PC-9 (cell line): ENCODE measurements at places on chromosomes 16 and 17. TPM values are rescaled to one million over a fixed set of nuclear protein-coding genes. Genes with fewer than 3 reads are reported as not detected.

Gene LGALS9B
- total RNA-seq: 6.5 and 9.8 TPM in 2 replicates

DNA sequence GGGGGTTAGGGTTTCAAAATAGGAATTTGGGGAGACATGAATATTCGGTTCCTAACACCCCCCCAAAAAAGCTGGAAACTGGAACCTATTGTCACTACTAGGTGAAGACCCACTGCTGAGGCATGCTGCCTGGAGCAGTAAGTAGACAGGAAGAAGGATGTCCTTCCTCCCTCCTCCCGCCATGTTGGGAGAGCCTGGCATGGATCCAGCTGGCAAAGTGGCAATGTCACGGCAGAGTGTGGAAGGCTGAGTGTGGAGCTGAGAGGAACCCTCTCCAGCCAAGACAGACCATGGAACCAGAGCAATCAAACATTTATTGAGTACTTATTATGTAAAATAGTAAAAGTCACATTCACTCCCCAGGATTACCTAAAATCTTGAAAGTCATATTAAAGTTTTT lies 49.0 kb downstream of the CCDC182 start:
- H3K4me3 ChIP-seq: no peak overlapping the region
- H3K27ac ChIP-seq: no peak overlapping the region
- H3K4me1 ChIP-seq: no peaks in the 10 kb centered on the region
- no peaks in the 10 kb centered on the region for H3K36me3 ChIP-seq

GRCh38 chr17:71360301-71360700 lies 760.5 kb upstream of the SOX9 start:
- H3K36me3 ChIP-seq: no peaks in the 10 kb centered on the region
- no peak overlapping the region for H3K27ac ChIP-seq
- H3K4me1 ChIP-seq: no peaks in the 10 kb centered on the region
- H3K4me3 ChIP-seq: no peak overlapping the region
- no peaks in the 10 kb centered on the region for H3K27me3 ChIP-seq
- DNase-seq: no peak

DNA sequence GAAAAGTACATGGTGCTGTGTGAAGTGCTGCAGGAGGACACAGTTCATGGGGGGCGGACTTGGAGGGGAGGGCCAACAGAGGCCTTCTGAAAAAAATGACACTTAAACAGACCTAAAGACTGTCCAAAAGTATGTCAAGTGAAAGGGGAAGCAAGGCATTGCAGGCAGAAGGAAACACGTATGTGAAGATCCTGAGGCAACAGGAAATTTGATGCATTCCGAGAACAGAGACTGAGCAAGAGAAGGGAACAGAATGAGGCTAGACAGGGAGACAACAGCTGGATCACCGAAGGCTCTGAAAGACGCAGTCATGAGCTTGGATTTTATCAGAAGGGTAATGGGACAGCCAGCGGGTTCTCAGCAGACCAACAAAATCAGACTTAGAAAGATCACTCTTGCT lies 1.1 kb downstream of the IFT20 start:
- DNase-seq: no peak
- no peaks in the 10 kb centered on the region for H3K27me3 ChIP-seq
- H3K36me3 ChIP-seq: 0 out of 2 replicates have a peak, but pooled peaks cover 7% of the 10 kb centered on the region

GRCh38 chr16:67199808-67200198 lies 872 bp downstream of the ELMO3 start:
- DNase-seq: no peak
- H3K4me1 ChIP-seq: peaks cover 39% of the 10 kb centered on the region
- H3K36me3 ChIP-seq: peaks cover 20% of the 10 kb centered on the region; the same call in 1 of the 2 replicates
- H3K27ac ChIP-seq: no peak overlapping the region
- H3K27me3 ChIP-seq: no peaks in the 10 kb centered on the region

Gene ZFHX3
- 20.5 and 23.1 TPM in 2 replicates for total RNA-seq

DNA sequence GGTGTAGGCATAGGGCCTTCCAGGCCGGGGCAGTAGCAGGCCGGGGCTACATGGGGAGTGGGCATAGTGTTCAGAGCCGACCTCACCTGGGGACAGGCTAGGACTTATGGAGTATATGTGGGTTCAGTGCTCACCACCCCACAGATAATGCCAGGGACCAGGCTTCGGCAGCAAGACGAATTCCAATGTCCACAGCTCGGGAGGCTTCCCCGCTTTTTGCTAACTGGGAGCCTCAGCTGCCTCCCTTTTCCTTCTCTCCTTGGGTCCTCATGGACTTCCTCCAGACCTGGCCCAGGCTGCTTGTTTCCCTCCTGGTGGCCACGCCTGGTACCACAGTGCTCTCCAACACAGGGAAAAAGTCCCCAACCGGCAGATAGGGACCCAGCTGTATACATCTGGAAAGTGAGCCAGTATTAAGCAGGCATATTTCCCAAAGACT lies 20.1 kb upstream of the SLC46A1 start:
- H3K27me3 ChIP-seq: no peaks in the 10 kb centered on the region
- no peak overlapping the region for H3K27ac ChIP-seq
- no peaks in the 10 kb centered on the region for H3K36me3 ChIP-seq
- H3K4me3 ChIP-seq: no peak overlapping the region

GRCh38 chr16:80507538-80507937 lies 33.3 kb upstream of the DYNLRB2 start:
- H3K4me1 ChIP-seq: no peaks in the 10 kb centered on the region
- no peaks in the 10 kb centered on the region for H3K36me3 ChIP-seq
- no peak overlapping the region for H3K27ac ChIP-seq
- no peak for DNase-seq
- H3K27me3 ChIP-seq: peaks cover 17% of the 10 kb centered on the region
- no peak overlapping the region for H3K4me3 ChIP-seq

GRCh38 chr17:44144966-44145739 lies 3.4 kb downstream of the HROB start:
- no peaks in the 10 kb centered on the region; the same call in 1 of the 2 replicates for H3K36me3 ChIP-seq
- no peaks in the 10 kb centered on the region for H3K27me3 ChIP-seq
- no peak overlapping the region for H3K4me3 ChIP-seq
- H3K4me1 ChIP-seq: peaks cover 13% of the 10 kb centered on the region

Gene PVALEF
- total RNA-seq: not detected in 2 replicates

- no peak overlapping the region for H3K27ac ChIP-seq
- H3K36me3 ChIP-seq: no peaks in the 10 kb centered on the region
- H3K27me3 ChIP-seq: no peaks in the 10 kb centered on the region
These were observed 35.3 kb upstream of the TBC1D3K start for GRCh38 chr17:37888881-37889280.

GRCh38 chr16:2964475-2965336 lies 631 bp downstream of the KREMEN2 start:
- DNase-seq: peak; percentile 66
- no peak overlapping the region for H3K27ac ChIP-seq

DNA sequence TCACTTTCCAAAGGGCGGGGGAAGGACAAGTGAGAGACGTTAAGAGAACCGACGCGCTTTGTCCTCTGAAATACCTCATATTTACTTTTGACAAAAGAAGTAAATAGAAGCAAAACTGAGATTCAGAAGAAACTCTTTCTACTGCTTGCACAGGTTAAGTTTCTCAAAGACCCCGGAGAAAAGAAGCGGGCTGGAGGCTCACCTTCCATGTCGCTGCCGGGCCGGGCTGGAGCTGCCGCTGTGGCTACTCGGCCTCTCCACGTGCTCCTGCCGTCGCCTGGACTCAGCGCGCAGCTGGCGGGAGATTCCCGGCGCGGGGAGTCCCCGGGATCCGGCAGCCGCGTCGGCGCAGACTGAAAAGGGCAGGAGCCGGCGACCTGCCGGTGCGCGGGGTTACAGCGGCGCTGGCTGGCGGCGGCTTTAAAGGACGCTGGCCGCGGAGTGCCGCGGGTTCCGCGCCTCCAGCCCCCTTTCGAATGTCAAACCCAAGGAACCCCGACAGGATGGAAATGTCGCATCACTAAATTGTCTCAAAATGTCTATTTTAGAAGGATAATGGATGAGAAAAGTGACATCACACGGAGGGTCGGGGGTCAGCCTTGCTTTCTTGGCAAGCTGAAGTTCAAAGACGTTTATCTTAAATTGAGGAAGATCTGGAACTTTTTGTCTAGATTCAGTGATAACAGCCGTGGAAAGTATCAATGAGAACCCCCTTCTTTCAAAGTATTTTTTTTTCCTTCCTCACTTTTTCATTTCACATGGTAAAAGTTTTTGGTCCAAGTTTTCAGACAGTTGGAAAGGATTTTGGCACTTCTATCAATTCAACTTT lies at the start of gene IKZF3:
Gene IKZF3, minus strand, starts transcription at position 395 of the 829 bp plus-strand sequence. Its CDS starts 186 bp downstream, at position 209.
- H3K27me3 ChIP-seq: peaks cover 27% of the 10 kb centered on the region
- peaks cover 4% of the 10 kb centered on the region; the same call in 1 of the 2 replicates for H3K4me1 ChIP-seq
- no peak within 1 kb of the TSS for H3K27ac ChIP-seq
- no peaks in the 10 kb centered on the region for H3K36me3 ChIP-seq

Gene PSMC3IP
- 10.2 and 13.4 TPM in 2 replicates for total RNA-seq

GRCh38 chr16:64449506-64449905 lies 672.4 kb downstream of the CDH11 start:
- H3K27me3 ChIP-seq: no peaks in the 10 kb centered on the region
- H3K27ac ChIP-seq: no peak overlapping the region
- DNase-seq: no peak

Gene PYY
- not detected in 2 replicates for total RNA-seq

GRCh38 chr16:14486520-14487303 lies 143.3 kb downstream of the PARN start:
- no peaks in the 10 kb centered on the region for H3K36me3 ChIP-seq
- no peaks in the 10 kb centered on the region for H3K27me3 ChIP-seq
- peak; percentile 79 for DNase-seq

DNA sequence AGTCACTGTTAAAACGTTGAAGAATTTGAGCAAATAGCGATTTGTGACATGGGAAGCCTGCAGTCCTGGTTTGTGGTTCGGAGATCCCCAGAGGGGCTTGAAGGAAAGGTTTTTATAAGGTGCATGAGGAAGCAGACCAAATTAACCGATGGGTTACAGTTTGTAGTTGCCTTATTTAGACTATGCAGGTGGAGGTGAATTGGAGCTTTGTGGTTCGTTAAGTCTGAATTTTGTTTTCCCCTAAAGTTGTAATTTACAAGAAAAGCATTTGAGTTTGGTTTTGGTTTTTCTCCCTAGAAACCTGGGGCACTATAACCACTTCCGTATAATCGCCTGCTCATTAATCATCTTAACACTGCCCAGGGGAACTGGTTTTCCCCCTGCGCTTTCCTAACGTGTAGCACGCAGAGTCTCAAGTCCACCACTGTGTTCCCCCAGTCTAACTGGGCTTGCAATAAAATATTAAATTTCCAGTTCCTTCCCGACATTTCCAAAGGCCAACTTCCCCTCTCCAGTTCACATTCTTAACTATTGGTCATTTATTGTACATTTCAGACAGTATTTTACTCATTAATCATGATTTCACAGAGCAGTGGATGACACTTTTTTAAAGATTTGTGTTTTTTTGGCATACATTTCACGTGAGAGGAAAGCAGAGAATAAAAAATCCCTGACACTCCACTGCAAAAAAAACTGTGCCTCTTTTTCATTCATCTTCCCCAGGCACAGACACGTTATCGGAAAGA lies 932 bp downstream of the ZNF267 start:
- H3K4me3 ChIP-seq: peak overlapping the region; percentile 85
- peak; percentile 71 for DNase-seq
- H3K27me3 ChIP-seq: no peaks in the 10 kb centered on the region
- H3K4me1 ChIP-seq: peaks cover 25% of the 10 kb centered on the region
- peaks cover 44% of the 10 kb centered on the region for H3K36me3 ChIP-seq
- peak overlapping the region; percentile 67 for H3K27ac ChIP-seq

DNA sequence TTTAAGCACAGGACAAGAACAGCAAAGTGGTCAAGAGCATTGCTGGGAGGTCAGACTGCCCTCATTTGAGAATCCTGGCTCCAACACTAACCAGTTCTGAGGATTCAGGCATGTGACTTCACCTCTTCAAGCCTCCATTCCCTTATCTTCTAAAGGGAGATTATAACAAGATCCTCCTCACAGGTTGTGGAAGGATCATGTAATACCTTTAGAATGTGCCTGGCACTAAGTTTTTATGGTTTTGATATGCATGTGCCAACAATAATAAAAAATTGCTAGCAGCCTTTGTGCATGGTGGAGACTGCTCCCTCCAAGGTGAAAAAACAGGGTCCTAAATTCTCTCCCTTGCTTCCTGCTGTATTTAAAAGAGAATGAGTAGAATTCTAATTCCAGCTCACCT lies 36.0 kb upstream of the ADAMTS18 start:
- no peak overlapping the region for H3K4me3 ChIP-seq
- no peaks in the 10 kb centered on the region for H3K36me3 ChIP-seq
- H3K27ac ChIP-seq: no peak overlapping the region

Gene TBC1D10B
- total RNA-seq: 85.0 and 90.8 TPM in 2 replicates

Gene UMOD
- not detected in 2 replicates for total RNA-seq

GRCh38 chr17:20154286-20155000 lies 145.3 kb downstream of the SPECC1 start:
- DNase-seq: no peak
- H3K27ac ChIP-seq: no peak overlapping the region

Gene GDPD1
- total RNA-seq: 3.1 and 3.4 TPM in 2 replicates

Gene MAPT
- total RNA-seq: 0.85 and 1.0 TPM in 2 replicates

GRCh38 chr16:85441189-85441889 lies 171.8 kb upstream of the GSE1 start:
- H3K36me3 ChIP-seq: no peaks in the 10 kb centered on the region
- H3K4me3 ChIP-seq: no peak overlapping the region
- H3K27ac ChIP-seq: no peak overlapping the region

DNA sequence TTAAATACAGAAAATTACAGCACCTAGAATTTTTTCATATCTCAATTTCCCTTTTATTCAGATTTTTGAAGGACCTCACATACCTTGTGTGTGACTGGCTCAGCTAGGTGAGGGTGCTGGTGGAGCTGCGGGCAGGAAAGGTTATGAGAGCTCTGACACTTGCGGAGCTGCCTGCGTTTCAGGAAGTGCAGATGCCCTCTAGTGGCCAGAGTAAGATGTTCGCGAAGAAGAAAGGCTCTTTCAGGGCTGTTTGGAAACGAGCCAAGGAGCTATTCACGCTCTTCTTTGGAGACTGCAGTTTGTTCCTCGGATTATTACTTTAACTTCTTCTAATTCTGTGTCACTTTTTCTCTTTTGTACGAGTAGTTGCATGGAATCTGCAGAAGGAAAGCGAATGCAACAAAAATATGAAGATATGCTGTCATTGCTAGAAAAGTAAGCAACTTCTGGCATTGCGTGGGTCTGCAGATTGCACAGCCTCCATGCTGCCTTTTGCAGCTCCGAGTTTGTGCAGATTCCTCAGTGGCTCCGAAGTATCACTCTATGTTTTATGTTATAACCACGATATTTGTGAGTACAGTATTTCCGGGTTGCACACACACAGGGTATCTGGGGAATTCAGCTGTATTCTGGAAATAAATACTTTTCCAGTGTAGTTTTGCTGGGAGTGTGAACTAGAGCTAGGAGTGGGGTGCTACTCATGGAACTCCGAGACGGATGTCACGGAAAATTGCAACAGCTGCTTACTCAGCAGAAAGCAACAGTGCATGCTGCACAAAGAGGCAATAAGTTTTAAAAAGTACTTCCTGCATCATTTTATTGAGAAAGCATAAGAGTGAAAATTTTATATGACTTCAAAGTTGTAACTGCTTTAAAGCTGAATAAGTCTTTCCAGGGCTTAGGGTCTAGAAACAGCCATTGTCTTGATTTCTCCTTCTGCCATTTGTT lies 46.3 kb downstream of the DNAH9 start:
- H3K27me3 ChIP-seq: no peaks in the 10 kb centered on the region
- no peak overlapping the region for H3K4me3 ChIP-seq
- no peaks in the 10 kb centered on the region for H3K36me3 ChIP-seq

Gene MTHFSD
- 23.4 and 25.7 TPM in 2 replicates for total RNA-seq

GRCh38 chr16:2752850-2753732 lies 653 bp downstream of the SRRM2 start:
- peak overlapping the region; percentile 90 for H3K4me3 ChIP-seq
- no peaks in the 10 kb centered on the region for H3K27me3 ChIP-seq
- H3K4me1 ChIP-seq: peaks cover 26% of the 10 kb centered on the region
- H3K36me3 ChIP-seq: peaks cover 20% of the 10 kb centered on the region; the same call in 1 of the 2 replicates
- H3K27ac ChIP-seq: peak overlapping the region; percentile 96

GRCh38 chr17:18928628-18929125 lies 23.3 kb upstream of the SLC5A10 start:
- H3K27ac ChIP-seq: no peak overlapping the region
- H3K27me3 ChIP-seq: no peaks in the 10 kb centered on the region
- no peak overlapping the region for H3K4me3 ChIP-seq

Gene SGF29
- total RNA-seq: 45.3 and 51.1 TPM in 2 replicates

Gene AGRP
- total RNA-seq: not detected in 2 replicates

Gene CA7
- total RNA-seq: not detected in 2 replicates

Gene RGS11
- not detected in 2 replicates for total RNA-seq
